ENCODE measurements at places on chromosomes 6 and 20.

- no peak for DNase-seq
Measured at GRCh38 chr6:142860498-142860897, 84.5 kb downstream of the HIVEP2 start.

DNA sequence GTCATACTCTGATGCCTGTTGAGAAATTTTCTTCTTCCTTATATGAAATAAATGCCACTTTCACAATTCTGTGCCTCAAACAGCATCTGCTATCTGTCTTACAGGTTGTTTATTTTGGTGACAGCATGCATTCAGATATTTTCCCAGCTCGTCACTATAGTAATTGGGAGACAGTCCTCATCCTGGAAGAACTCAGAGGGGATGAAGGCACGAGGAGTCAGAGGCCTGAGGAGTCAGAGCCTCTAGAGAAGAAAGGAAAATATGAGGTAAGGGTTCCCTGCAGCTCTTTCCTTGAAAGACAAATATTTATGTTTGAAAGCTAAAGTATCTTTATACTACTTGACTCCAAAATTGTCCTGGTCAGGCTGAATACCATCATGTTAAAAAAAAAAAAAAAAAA, 15.8 kb downstream of the TSPYL4 start:
- no peak for DNase-seq

GRCh38 chr6:1739220-1739619, 129.5 kb downstream of the FOXC1 start:
- peak; percentile 36 for DNase-seq

GRCh38 chr6:30741063-30741779, 1.3 kb downstream of the FLOT1 start:
- DNase-seq: no peak

DNA sequence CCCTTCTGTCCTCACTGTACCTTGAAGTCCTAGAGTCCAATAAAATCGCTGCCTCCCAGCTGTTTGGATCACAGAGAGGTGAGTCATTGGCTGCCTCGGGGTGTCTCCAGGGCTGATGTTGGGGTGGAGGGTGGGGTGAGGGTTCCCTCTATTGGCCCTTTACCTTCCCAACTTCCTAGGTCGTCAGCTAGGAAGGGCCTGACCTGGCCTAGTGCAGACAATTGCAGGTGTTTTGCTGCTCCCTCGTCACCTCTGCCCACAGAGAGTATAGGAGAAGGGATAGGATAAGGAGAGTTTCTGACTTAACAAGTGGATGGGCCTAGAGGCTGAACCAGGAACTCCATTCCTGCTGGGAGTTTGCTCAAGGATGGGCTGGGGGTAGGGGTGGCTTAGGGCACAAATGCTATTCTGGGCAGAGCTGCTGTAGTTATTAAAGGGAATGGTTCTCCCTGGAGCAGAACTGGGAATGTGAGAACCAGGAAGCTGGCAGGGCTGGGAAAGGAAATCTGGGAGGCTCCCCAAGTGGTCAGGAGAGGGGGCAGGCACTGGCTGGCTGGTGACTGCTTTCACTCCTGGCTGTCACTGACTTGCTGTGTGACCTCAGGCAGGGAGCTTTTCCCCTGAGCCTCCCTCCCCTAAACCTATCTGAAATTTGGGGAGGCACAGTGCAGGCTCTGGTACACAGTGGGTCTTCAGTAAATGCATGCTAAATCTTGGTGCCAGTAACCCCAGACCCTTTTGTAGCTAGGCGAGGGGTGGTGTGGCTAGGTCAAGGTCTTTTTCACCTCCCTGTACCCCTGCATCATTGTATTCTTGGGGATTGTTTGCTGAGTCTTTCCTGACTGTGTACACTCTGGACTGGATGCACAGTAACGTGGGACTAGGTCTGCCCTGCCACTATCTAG, 1.5 kb downstream of the TP53INP2 start:
- DNase-seq: peak; percentile 38

DNA sequence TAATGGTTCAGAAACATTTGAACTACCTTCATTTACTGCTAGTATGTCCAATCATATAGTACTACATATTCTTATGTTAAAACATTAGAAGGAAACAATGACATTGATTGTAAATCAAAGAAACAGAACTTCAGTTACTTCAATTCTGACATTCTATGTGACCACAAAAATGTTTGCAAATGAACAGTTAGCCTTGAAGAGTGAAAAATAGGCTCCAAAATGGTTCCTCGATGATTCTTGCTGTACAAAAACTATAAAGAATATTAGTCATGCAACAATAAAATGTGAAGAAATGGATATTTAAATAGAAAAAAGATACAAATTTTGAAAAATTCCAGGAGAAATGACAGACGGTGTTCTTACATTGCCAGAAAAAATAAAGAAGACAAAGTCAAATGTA, 686.9 kb downstream of the BCKDHB start:
- DNase-seq: no peak

- no peak for DNase-seq
Measured at GRCh38 chr6:145047891-145048290, 687.4 kb downstream of the EPM2A start.

DNA sequence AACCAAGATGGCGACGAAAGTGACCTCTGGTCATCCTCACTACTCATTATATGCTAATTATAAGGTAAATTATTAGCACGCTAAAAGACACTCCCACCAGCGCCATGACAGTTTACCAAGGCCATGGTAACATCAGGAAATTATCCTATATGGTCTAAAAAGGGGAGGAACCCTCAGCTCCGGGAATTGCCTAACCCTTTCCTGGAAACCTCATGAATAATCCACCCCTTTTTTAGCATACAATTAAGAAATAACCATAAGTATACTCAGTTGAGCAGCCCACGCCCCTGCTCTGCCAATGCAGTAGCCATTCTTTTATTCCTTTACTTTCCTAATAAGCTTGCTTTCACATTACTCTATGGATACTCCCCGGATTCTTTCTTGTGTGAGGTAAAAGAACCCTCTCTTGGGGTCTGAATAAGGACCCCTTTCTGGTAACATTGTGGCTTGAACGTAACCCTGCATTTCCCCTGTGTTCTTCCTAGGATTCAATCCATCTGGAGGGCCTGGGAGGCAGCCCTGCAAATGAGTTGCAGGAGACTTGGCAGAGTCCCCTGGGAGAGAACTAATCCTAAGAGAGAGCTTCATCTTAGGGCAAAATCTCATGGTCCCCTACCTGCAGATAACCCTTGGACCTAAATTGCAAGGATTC, 225.6 kb upstream of the JARID2 start:
- DNase-seq: peak; percentile 62

DNA sequence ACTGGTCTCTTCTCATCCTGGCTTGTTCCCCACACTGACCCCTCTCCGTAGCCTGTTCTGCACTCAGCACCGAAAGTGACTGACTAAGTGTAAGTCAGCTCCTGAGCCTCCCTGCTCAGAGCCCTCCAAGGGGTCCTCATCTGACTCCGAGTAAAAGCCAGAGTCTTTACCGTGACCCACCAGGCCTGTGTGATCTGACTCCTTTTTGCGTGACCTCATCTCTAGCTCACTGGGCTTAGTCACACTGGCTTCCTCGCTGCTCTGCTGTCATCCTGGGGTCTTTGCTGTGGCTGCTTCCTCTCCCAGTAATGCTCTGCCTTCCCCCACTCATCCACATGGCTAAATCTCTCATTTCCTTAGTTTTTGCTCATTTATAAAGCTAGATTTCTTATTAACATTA, 116.6 kb downstream of the PLCB4 start:
- no peak for DNase-seq
